ENCODE measurements at places on chromosomes 7 and 10. TPM values are rescaled to one million over a fixed set of nuclear protein-coding genes. Genes with fewer than 3 reads are reported as not detected.

GRCh38 chr7:5375925-5376324, 47.7 kb downstream of the TNRC18 start:
- peaks cover 16% of the 10 kb centered on the region for H3K4me1 ChIP-seq
- H3K27ac ChIP-seq, result no peak overlapping the region
- H3K36me3 ChIP-seq, result peaks cover 66% of the 10 kb centered on the region
- DNase-seq, result no peak
- H3K4me3 ChIP-seq, result no peak overlapping the region

GRCh38 chr10:23341004-23341403, 3.6 kb downstream of the C10orf67 start:
- DNase-seq, result no peak
- H3K4me3 ChIP-seq, result no peak overlapping the region
- no peaks in the 10 kb centered on the region for H3K27me3 ChIP-seq
- no peaks in the 10 kb centered on the region for H3K36me3 ChIP-seq

Gene SPRN
- not detected for total RNA-seq

Gene SLC18A3
- total RNA-seq, result not detected

Gene SLC29A4
- total RNA-seq, result 3.0 TPM

Gene CLCN1
- total RNA-seq, result not detected

DNA sequence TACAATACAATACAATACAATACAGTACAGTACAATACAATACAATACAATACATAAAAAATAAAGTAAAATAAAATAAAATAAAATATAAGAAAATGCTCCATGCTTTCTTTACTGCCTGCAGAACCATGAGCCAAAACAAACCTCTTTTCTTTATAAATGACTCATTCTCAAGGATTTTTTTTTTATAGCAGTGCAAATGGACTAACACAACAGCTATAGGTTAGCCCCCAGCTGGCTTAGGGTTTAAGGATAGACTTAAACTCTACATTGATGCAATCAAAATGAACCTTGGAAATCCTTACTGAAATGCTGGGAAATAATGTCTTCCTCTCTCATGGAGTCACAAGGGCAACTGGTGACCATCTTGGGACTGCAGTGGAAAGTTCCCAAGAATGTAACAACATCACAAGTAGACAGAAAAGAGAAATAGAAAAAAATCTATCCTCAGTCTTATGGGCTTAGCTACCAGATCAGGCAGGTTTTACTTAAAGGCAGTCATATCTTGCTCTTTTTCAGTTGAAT, 348.9 kb downstream of the ARL4A start:
- no peaks in the 10 kb centered on the region for H3K27me3 ChIP-seq
- H3K27ac ChIP-seq, result no peak overlapping the region
- no peak for DNase-seq
- no peaks in the 10 kb centered on the region for H3K4me1 ChIP-seq
- H3K36me3 ChIP-seq, result no peaks in the 10 kb centered on the region
- H3K4me3 ChIP-seq, result no peak overlapping the region

GRCh38 chr10:25725917-25726716, 207.9 kb upstream of the MYO3A start:
- H3K4me3 ChIP-seq, result no peak overlapping the region
- H3K36me3 ChIP-seq, result no peaks in the 10 kb centered on the region
- no peak overlapping the region for H3K27ac ChIP-seq
- H3K27me3 ChIP-seq, result no peaks in the 10 kb centered on the region
- DNase-seq, result no peak

DNA sequence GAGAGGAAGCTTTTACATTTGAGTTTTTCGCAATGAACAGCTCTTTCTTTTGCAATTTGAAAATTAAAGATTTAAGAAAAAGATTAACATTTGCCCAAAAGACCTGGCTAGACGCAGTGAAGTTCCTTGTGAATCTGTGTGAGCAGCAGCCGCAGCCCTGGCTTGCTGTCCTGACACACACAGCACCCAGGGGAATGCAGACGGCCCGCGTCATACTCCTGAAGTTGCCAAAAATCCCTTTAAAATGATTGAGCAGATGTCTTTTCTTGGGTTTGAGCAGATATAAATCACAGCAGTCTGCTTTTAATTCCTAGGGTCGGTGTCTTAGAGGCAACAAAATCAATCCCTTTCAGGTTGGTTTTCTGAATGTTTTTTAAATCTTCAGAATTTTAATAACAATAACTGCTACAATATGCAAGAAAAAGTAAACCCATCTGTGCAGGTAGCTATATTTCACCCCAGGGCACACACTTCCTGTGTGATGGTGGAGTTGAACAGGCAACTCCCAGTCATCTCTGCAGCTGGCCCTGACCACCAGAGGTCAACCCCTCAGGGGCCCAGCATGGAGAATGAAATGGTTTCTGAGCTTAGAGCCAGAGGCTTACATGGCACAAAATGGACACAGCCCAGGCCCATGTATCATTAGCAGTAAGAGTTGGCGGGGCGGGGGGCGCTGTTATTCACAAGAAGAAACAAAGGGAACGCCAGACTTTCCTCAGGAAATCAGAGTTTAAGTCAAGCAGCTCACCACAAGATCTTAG, 32.2 kb upstream of the TRIL start:
- peak; percentile 75 for DNase-seq
- peak overlapping the region; percentile 25 for H3K27ac ChIP-seq

Gene CCDC3
- total RNA-seq, result 1.6 TPM

Gene VSTM4
- 8.6 TPM for total RNA-seq
